SK-N-MC (cell line): ENCODE measurements at places on chromosomes 6 and 20.

GRCh38 chr6:24274441-24275083 is 83.3 kb downstream of the DCDC2 start:
- no peak for DNase-seq

- no peak for DNase-seq
Measured at GRCh38 chr6:33008944-33009861, at the start of gene HLA-DOA. TSS of gene HLA-DOA (minus strand) at chr6:33009591.

- DNase-seq = no peak
Measured at GRCh38 chr6:148747471-148748165, 788 bp downstream of the UST start.

DNA sequence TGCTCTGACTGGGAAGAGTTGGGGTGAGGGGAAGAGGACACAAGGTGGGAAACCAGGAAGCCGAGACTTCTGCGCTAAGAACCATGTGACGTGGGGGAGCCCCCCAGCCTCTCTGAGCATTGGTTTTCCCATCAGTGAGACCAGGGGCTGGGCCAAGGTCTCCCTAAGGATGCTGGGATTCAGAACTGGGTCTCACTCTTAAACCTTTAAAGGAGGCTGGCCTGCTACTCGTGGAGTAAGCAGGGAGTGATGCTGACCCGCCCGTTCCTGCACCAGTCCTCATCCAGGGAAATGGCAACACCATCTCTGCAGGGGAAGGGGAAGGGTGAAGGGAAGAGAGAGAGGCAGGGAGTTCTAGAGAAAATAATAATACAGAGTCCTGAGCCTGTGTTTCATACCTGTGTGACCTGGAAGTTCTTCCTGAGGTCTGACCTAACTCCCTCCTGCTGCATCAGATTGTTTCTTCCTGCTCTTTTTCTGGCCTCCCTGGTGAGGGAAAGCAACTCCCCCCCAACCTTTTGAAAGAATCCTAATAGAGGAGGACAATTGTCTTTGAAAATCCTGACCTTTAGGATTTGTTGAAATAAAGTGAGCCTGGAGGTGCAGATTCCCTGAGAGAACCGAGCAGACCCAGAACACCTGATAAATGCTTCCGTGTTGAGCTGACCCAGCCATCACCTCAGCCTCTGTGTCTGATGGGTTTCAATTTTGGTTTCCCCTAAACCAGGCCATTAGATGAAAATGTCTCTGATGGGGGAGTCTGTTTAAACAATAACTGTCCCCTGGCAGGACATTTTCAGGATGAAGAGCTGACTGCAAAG is 3.0 kb upstream of the GRM4 start:
- DNase-seq = no peak

DNA sequence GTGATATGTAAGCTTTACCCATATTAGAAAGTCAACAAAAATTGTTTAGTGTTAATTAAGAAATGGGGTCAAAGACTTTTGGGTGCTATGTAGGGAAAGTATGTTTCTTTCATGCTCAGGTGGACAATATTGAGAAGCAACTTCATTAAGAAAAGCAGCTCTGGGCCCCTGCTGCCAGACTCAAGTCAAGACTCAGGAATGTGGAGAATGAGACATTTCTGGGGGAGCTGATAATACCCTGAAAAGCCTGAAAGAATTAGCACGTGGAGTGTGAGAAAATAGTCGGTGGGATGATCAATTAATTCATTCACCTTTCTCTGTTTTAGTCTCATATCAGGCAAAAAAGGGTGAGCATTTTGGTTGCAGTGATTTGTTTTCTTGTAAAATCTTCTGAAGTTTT is 175.1 kb upstream of the IMPG1 start:
- no peak for DNase-seq
